ENCODE measurements at places on chromosomes 1 and 21.

GRCh38 chr1:70210820-70211219, 5.4 kb upstream of the LRRC40 start:
- DNase-seq = no peak

DNA sequence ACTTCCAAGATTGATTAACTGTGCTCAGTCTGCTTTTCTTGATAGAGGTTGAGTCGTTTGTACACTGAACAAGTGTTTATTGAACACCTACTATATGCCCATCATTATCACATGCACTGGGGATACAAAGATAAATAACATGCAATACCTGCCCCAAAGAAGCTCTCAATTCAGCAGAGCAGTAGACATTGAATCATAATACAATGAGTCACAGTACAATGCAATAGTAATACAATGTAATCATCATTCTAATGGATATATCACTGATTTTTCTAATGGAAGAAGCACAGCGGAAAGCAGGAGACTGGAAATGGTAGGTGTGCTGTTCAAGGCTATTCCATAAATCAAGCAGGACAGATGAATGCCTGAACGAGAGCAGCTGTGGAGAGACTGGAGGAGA, 3.7 kb upstream of the SEC16B start:
- no peak for DNase-seq

DNA sequence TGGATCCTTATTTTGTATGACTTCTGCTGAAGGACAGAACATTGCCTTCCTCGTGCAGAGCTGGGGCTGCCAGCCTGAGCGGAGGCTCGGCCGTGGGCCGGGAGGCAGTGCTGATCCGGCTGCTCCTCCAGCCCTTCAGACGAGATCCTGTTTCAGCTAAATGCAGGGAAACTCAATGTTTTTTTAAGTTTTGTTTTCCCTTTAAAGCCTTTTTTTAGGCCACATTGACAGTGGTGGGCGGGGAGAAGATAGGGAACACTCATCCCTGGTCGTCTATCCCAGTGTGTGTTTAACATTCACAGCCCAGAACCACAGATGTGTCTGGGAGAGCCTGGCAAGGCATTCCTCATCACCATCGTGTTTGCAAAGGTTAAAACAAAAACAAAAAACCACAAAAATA, 27.5 kb upstream of the KDM4A start:
- no peak for DNase-seq

DNA sequence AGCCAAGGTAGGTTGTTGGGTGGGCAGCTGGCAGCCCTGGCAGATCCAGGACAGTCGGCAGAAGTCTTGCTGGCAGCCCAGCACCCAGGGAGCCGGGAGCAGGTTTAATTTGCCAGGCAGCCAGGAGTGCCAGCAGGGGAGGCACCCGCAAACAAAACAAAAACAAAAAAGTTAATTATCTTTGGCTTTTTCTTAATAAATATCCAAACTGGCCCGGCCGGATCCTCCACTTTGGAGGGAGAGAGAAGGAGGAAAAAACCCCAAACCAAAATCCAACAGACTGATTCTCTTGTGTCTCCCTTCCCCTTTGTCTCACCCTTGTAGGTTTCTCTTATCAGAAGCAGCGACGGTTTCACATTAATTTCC, 97.0 kb downstream of the CASZ1 start:
- DNase-seq = no peak

GRCh38 chr21:45072738-45073300, 1.6 kb upstream of the ADARB1 start:
- DNase-seq = no peak

GRCh38 chr1:181189691-181190363, 101.3 kb downstream of the IER5 start:
- peak; percentile 88 for DNase-seq

DNA sequence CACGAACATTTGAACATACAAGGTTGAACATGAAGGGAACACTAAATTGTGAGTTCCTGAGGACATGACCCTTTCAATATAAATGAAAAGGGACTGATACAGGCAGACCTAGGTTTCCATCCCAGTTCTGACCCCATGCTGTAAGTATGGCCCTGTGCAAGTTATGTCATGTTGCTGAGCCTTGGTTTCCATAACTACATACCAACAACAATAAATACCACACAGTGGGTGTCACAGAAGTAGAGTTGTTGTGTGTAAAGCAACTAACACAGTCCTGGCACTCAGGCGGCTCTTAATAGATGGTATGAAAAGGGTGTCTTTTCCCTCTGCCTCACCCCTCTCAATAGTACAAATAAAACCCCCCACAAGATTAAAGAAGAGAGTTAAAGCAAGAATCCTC, 140.8 kb downstream of the LMX1A start:
- DNase-seq = no peak

- no peak for DNase-seq
Observed at GRCh38 chr1:168894397-168894903, 165.4 kb upstream of the DPT start.

DNA sequence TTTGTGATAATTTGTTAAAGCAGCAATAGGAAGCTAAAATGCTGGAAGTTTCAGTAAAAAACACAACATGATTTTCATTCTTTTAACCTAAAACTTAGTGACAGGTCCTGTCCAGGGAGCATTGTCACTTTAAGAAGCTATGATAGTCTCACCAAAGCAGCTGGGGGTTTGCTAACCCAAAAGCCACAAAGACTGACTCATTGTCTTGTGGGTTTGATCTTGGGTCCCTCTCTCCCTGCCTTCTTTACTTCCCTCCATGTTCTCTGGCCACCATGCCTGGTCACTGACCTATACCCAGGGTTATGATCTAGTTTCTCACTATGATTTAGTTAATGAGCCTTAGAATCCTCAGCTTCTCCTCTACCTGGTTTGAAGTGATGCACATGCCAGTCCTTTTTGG, 213.5 kb upstream of the PTGFR start:
- no peak for DNase-seq

DNA sequence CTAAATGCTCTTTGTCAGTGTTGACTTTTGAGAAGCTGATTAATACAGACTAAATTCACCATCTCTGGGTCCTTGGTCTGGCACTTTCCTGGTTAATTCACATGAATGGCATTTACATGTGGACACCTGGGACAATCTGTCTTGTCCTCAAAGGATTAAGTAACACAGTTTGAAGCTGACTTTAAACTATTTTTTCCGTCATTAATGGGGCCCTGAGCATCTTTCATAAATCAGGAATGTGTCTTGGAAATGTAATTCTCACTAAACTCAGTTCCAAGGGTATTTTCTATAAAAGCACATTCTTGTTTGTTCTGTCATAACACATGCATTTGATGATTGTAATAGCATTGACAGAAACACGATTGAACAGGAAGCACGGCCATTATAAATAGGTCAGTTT, 26.7 kb upstream of the NBL1 start:
- DNase-seq = no peak

DNA sequence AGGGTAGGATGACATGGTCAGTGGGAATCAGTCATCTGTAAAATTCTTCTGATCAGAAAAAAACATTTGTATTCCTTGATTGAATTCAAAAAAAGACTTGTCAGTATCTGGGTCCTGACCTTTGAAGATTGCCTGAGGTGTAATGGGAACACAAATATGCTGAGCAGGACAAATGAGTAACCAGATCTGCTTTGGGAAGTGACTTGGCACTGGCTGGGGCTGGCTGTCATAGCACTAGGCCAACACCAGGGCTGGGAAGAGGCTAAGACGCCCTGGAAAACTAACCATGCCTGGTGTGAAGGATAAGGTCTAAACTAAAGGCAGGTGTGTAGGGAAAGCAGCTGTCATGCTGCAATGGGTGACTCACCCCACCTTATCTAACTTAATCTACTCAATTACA, 452.9 kb upstream of the BEND5 start:
- DNase-seq = no peak

DNA sequence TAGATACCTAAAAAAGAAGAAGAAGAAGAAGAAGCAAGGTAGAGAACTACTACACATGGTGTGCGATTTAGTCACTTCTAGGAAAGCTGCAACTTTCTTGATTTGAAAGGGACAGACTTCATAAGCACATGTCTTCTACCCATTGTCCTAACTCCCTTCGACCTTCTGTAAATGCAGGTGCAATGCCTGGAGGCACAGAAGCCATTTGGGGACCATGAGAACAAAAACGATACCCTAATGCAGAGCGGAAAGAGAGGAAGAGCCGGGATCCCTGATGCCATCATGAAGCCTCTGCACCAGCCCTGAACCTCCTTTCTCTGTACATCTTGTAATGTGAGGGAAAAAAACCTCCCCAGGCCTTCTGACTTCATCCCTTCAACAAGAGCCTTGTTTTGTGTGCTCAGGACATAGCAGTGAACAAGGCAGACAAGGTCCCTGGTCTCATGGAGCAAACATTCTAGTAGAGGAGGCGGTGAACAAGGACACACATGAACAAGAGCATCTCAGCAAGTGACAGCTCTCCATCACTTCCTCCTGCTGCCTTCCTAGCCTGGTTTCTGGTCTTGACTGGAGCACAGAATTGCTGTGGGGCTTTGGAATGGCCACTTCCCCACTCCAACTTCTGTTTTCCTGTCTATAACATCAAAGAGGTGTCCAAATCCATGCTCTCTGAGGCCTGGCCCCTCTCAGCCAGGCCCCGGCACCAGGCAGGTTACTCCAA, 5.5 kb upstream of the LAPTM5 start:
- DNase-seq = no peak
